ENCODE measurements at places on chromosomes 11 and 22.

DNA sequence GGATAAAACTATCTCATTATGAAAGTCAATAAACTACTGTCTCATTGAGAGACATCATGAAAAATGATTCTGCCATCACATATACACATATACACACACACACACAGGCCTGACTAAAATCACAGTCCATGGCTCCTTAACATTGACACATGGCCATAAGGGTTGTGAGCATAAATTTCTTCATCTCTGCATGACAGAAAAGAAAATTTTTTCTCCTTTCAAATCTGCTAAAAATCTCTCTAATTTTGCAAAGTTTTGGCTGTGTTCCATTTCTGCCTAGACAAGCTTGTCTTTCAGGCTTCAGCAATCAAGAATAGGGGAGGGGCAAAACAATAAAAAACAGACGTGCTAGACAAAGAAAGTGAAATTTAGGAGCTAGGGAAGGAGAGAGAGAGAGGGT, 324.5 kb downstream of the LRRC4C start:
- DNase-seq: no peak

DNA sequence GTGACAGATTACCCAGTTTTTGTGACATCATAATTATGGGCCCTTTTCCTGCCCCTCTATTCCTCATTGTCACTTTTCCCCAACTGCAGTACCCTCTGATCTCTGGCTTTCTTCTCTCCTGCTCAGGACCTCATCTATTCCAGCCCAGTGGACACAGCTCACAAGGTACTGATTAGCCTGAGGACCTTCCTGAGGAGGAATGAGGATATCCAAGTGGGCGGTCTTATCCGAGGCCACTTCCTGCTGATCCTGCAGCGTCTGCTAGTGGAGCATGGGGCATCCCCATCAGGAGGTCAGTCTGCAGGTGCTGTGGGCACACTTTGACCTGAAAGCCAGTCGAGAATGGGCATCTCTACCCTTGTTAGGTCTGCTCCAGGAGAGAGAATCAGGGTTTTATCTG, 24.5 kb upstream of the CCDC134 start:
- no peak for DNase-seq

GRCh38 chr22:28918550-28919271, 35.3 kb downstream of the ZNRF3 start:
- DNase-seq: no peak

- DNase-seq: no peak
These were observed 27.1 kb downstream of the C11orf96 start for GRCh38 chr11:43969543-43969942.

DNA sequence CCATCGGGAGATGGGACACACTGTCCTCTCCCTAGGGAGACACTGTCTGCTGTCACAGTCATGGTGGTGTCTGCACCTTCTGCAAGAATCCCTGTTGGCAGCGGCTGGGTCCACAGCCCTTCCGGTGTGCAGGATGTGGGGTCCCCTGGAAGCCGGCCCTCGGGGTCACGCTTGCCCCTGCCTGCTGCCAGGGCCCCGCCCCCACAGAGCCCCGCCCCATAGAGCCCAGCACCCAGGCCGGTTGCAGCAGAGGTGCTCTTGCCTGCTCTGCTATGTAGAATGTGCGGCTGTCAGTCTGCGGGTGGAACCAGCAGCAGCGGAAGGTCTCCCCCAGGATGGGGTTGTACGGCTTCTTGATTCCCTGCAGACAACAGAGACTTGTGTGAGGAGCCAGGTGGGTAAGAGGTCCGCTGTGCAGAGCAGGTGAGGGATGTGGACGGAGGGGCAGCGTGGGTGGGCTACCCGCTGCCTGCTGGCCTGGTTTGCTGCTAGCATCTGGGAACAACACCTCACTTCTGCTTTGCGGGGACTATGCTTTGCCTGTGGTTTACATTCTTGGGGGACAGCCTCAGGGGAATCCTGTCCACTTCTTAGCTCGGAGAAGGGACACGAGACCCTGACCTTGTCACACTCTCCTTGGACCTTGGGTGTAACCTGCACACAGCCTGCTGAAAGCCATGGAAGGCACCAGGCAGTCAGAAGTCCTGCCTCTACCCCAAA, 44.9 kb upstream of the CARS1 start:
- DNase-seq: no peak

DNA sequence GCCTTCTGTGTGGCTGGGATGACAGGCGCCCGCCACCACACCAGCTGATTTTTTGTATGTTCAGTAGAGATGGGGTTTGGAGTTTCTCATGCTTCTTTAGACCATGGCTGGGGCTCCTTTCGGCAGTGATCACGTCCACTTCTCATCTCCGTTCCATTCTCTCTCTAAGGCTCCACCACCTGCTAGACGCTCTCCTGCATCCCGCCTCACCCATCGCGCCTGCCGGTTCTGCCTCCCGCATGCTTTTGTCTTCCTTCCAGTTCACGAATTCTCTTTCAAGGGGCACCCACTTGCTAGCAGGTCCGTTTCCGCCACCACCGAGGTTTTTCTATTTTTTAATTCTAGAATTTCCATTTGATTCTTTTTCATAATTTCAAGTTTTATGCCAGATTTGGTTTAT, 22.0 kb upstream of the SYT8 start:
- no peak for DNase-seq

GRCh38 chr11:117175104-117175503, 3.4 kb upstream of the SIDT2 start:
- DNase-seq: no peak

GRCh38 chr11:2465202-2466068, 20.6 kb downstream of the KCNQ1 start:
- DNase-seq: no peak

- DNase-seq: no peak
These were observed 221.9 kb upstream of the TBCEL start for GRCh38 chr11:120801801-120802689.

GRCh38 chr11:112235750-112236390, 9.6 kb downstream of the PTS start:
- DNase-seq: no peak

GRCh38 chr11:112995423-112996090, 34.3 kb downstream of the NCAM1 start:
- no peak for DNase-seq

DNA sequence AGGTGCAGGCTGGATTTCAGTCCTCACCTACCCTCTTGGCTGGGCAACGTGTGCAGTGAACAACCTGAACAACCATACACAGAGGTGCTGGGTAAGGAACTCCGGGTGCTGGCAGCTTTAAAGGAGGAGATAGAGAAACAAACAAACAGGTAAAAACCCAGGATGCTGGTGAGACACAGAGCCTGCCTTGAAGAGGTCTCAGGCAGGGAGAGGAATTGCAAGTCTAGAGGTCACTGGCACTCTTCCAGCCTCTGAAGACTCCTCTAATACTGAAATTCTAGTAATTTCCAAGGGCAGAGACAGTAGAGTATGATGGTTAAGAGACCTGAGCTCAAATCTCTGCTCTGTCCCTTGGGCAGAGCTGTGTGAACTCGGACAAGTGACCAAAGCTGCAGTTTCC, 192.5 kb downstream of the CEP164 start:
- DNase-seq: no peak

GRCh38 chr11:113401718-113402117, 14.1 kb downstream of the ANKK1 start:
- DNase-seq: no peak

- DNase-seq: no peak
These were observed 6.6 kb downstream of the HSPA8 start for GRCh38 chr11:123055191-123055901.

DNA sequence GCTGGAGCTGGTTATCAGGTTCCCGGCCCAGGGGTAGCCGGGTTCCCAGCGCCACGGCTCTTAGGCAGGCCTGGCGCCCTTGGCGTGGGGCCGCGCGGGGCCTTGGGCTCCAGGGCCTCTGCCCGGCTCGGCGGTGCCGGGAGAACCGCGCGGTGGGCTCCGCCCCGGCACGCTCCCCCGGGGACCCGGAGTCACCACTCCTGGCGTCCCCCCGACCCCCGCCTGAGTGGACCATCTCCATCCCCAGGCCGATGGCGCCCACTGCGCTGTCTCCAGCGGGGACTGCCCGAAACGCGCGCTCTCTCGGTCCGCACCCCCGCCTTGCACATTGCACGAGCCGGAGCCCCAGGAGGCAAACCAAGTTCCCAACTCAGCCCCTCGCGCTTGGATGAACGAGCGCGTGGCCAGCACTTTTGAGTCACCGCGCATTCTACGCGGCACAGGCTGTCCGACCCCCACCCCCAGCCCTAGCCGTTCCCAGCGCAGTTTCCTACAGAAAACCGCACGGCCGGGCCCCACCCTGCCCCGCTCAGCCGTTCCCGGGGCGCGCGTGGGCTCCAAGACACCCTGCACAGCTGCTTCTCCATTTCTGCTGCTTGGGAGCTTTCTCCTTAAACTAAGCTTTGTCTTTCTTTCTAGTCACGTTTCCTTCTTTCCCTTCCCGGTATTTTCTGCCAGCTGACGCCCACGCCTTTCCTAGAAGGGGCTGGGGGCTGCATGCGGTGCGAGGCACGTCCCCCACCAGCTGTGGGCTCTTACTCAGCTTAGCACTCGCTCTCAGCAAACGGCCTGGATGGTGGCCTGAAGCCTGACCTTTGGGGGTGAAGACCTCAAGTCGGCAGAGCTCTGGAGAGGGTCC, 650 bp upstream of the CHID1 start:
- no peak for DNase-seq

GRCh38 chr22:44291265-44291664, 21.5 kb downstream of the SHISAL1 start:
- no peak for DNase-seq

GRCh38 chr11:8739309-8739793, 56.8 kb downstream of the RPL27A start:
- DNase-seq: no peak

All from cortex of kidney (tissue), 1 donor.